Kidney (tissue), 22 donors: ENCODE measurements at places on chromosomes 16 and 17. TPM values are rescaled to one million over a fixed set of nuclear protein-coding genes. Genes with fewer than 3 reads are reported as not detected.
A peak's percentile ranks its signal among the peaks of the same experiment; 100 is the strongest.

DNA sequence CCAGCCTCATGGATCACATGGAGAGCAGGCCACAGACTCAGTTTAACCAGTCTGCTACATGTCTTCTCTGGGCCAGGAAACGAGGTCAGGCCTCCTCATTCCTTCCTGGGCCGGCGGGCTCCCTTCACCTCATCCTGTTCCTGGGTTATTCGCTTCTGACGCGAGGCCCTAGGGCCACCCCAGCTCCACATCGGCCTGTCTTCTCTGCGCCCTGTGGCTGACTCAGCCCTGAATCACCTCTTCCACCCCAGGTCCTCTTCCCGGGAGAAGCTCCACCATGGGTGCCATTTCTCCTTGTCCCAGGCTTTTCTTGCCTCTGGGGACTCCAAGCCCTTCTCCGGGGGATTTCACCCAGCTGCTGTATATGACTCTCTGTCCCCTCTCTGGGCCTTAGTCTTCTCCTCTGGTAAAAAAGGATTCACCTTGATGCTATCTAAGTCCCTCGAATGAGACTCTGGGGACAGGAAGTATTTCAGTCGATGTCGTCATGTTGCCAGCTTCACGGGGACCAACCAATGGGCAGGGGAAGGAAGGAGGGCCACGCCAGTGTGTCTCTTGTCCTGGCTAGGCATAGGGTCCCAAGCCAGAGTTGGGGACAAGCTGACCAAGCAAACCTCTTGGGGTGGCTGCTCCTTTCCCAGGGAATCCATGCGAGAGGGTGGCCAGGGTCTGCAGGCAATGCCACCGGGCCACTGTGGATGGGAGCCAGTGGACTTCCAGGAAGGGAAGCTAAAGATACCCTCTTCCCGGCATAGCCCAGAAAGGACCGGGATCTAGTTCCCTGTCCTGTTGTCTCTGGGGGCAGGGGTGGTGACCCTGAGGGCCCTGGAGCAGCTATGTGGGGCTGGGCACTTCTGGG, 58.7 kb downstream of the SOCS3 start:
- H3K4me1 ChIP-seq = no peaks in the 10 kb centered on the region
- H3K27me3 ChIP-seq = no peaks in the 10 kb centered on the region
- H3K27ac ChIP-seq = no peak overlapping the region
- no peak for DNase-seq
- H3K36me3 ChIP-seq = no peaks in the 10 kb centered on the region
- no peak overlapping the region for H3K4me3 ChIP-seq

DNA sequence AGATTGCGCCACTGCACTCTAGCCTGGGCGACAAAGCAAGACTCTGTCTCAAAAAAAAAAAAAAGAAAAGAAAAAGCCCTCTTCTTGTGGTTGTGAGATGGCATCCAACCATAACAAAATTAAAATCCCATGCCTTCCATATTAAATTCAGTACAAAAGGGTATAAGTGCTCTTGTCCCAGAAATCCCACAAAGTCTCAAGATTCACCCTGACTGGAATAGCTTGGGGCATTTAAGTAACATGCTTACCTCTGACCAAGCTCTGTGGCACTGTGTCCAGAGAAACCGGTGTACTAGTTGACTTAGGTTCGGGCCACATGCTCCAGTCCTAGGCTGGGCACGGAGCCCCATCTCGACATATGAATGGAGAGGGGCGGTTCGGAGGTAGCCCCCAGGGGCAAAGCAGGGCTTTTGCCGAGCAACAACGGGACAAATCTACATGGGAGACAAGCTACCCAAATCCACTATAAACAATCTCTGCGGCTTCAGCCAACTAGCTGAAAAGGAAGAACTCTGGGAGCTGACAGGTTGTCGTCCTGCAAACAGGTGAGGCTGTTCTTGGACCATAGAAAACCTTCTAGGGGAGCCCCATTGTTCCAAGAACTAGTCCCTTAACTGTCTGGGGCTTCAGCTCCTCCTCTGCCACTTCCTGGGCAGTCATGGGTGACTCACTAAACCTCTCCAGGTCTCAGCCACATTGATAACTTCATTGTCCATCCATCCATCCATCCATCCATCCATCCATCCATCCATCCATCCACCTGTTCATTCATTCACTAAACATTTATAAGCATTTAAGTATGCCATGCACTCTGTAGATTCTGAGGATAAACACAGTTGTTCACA, 10.3 kb upstream of the IL4R start:
- no peaks in the 10 kb centered on the region for H3K27me3 ChIP-seq
- no peaks in the 10 kb centered on the region for H3K36me3 ChIP-seq
- H3K4me1 ChIP-seq = no peaks in the 10 kb centered on the region
- no peak for DNase-seq
- no peak overlapping the region for H3K4me3 ChIP-seq

DNA sequence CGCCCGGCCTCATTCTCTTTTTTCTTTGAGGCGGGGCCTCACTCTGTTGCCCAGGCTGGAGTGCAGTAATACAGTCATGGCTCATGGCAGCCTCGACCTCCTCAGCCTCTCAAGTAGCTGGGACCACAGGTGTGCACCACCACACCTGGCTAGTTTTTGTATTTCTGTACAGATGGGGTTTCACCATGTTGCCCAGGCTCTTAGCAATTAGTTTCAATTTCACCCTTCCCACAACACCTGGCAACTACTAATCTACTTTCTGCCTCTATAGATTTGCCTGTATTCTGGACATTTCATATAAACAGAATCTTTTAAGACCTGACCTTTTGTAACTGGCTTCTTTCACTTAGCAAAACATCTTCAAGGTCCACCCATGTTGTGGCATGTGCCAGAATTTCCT, 8.0 kb upstream of the NT5M start:
- H3K36me3 ChIP-seq = no peaks in the 10 kb centered on the region
- no peak for DNase-seq
- H3K4me1 ChIP-seq = no peaks in the 10 kb centered on the region
- no peak overlapping the region for H3K4me3 ChIP-seq
- no peaks in the 10 kb centered on the region for H3K27me3 ChIP-seq
- H3K27ac ChIP-seq = no peak overlapping the region

DNA sequence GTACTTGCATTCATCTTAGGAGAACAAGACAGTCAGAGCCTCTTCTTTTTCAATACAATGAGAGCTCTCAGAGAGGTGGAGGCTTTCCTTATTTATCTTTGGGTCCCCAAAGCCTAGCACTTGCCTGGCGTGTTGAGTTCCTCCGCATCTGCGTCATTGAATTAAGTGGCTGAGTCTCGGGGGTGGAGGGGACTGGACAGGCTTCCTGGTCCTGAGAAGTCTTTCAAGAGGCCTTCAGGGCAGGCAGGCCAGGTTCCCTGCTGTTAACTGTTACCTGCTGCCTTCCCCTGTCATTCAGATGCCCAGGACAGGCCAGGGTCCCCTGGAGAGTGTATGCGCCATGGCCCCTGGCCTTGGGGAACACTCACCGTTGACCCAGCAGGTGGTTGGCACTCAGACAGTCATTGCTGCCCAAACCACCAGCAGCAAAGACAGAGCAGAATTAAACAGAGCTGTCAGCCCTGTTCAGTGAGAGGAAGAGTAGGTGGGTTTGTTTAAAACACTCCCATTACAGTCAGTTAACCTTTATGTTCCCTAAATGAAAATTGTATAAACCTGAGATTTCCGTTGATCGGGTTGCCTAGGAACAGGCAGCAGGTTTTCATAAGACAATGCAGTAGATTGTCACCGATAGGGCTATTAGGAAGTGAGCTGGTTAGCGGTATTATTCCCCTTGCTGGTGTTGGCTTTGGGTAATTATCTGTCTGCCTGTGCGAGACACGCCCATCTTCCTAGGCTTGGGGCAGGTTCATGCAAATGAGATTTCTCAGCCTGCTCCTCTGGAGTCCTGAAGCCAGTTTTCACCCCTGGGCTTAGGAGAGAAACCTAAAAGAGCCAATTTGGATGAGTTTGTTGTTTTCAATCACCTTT, 132.7 kb downstream of the CCDC182 start:
- no peak overlapping the region for H3K4me3 ChIP-seq
- H3K36me3 ChIP-seq = no peaks in the 10 kb centered on the region
- no peaks in the 10 kb centered on the region for H3K27me3 ChIP-seq
- peaks cover 7% of the 10 kb centered on the region for H3K4me1 ChIP-seq
- DNase-seq = peak; percentile 41

DNA sequence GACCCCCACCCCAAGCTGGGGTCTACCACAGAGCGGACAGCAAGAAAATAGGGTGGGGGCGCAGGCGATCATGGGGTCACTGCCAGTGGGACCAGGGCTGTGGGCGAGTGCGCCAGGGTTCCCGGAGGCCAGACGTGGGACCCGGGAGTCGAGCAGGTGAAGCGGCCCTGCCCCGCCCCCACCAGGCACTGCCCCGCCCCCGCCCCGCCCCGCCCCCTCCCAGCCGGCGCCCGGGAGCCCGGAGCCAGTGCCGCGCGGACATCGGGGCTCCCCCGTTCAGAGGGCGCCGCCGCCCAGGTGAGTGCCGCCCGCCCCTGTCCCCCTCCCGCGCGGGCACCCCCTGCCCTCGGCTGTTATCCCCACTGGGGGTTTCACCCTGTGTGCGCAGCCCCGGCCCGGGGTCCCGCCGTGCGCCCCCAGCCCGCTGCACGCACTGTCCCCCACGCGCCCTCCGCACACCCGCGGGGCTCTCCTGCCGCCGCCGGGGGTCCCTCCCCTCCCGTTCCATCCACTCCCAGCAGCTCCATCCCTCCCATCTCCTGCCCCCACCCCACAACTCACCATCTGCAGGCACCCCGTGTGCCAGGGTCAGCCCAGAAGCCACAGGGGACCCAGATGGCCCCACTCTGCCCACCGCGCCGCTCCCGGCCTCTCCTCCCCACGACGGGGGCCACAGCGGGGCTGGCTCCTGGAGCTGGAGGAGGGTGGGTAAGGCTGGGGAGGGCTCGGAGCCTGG, at the start of gene SSTR5:
Gene SSTR5 (plus strand): TSS at position 222 of the 736 bp plus-strand sequence. CDS start 6,122 bp downstream, outside the sequence.
- H3K36me3 ChIP-seq = no peaks in the 10 kb centered on the region
- no peak within 1 kb of the TSS for H3K27ac ChIP-seq
- no peak for DNase-seq

DNA sequence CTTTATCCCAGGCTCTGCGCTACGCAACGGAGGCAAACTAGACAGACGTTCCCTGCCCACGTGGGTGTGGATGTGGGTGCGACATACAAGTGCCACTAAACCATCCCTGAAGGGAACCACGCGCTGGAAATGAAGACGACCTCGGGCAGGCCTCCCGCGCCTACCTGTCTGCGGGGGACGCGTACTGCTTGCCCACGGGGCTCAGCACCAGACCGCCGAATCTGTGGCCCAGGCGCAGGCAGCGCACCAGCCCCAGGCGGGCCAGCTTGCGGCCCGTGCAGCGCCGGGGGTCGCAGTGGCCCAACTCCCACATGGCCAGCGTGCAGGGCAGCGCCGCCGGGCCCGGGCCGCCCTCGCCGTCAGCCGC, 480 bp downstream of the TSR3 start:
- H3K36me3 ChIP-seq = peaks cover 8% of the 10 kb centered on the region
- no peak overlapping the region for H3K27ac ChIP-seq
- H3K4me1 ChIP-seq = peaks cover 21% of the 10 kb centered on the region
- no peaks in the 10 kb centered on the region for H3K27me3 ChIP-seq
- DNase-seq = no peak

GRCh38 chr16:89378947-89379771, 111.2 kb downstream of the ANKRD11 start:
- peak; percentile 87 for DNase-seq
- no peaks in the 10 kb centered on the region for H3K27me3 ChIP-seq
- H3K27ac ChIP-seq = no peak overlapping the region
- peaks cover 20% of the 10 kb centered on the region for H3K4me1 ChIP-seq
- no peaks in the 10 kb centered on the region for H3K36me3 ChIP-seq
- H3K4me3 ChIP-seq = no peak overlapping the region

DNA sequence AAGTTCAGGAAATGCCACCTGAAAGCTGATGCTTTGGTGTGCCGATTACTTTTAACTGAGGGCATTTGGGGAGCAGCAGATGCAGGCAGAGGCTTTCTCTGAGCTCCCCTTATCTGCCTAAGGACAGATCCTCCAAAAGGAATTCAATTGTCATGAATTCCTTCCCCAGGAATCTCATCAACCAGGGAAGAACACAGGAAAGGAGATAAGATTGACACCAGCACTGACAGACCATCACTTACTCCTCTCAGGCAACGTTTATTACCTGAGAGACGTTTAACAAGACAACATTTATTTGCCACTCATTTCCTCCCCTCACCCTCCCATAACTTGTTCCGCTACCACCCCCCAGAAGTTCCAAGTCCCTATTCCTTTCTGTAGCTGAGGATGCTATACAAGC, 17.6 kb upstream of the CDRT4 start:
- H3K36me3 ChIP-seq = no peaks in the 10 kb centered on the region
- no peaks in the 10 kb centered on the region for H3K4me1 ChIP-seq
- H3K4me3 ChIP-seq = no peak overlapping the region

DNA sequence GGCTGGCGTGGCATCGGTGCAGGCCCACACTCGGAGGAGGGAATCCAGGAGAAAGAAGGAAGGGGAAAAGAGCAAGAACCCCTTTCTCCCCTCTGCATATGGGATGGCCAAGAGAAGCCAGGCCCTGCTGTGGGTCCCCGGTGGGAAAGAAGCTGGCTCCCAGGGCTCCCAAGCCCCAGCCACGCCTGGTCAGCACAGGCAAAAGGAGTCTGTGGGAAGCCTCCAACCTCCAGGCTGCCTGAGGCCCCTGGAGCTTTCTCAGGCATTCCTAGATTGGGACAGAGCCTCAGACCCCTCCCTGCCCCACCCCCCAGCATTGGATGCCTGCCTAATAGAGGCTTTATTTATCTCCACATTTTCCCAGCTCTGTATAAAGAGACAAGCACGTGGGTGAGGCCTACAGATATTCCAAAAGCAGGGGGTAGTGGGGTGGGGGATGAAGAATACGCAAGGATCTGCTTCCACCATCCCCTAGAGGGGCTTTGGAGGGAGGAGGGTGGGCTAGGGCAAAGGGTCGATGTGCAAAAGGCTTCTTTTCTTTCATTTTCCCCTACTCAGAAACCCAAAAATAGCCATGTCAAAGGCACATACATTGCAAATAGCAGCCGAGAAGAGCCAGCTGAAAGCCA, 56.4 kb downstream of the MPRIP start:
- peak; percentile 64 for DNase-seq
- H3K4me3 ChIP-seq = no peak overlapping the region
- H3K27me3 ChIP-seq = no peaks in the 10 kb centered on the region
- H3K4me1 ChIP-seq = peaks cover 41% of the 10 kb centered on the region

GRCh38 chr17:539766-540165, 174.9 kb downstream of the VPS53 start:
- H3K4me1 ChIP-seq = no peaks in the 10 kb centered on the region
- H3K4me3 ChIP-seq = no peak overlapping the region
- H3K27ac ChIP-seq = no peak overlapping the region
- DNase-seq = no peak

PRDM7 gene
- not detected for polyA plus RNA-seq

VTN gene
- polyA plus RNA-seq = 3.5 TPM

DNA sequence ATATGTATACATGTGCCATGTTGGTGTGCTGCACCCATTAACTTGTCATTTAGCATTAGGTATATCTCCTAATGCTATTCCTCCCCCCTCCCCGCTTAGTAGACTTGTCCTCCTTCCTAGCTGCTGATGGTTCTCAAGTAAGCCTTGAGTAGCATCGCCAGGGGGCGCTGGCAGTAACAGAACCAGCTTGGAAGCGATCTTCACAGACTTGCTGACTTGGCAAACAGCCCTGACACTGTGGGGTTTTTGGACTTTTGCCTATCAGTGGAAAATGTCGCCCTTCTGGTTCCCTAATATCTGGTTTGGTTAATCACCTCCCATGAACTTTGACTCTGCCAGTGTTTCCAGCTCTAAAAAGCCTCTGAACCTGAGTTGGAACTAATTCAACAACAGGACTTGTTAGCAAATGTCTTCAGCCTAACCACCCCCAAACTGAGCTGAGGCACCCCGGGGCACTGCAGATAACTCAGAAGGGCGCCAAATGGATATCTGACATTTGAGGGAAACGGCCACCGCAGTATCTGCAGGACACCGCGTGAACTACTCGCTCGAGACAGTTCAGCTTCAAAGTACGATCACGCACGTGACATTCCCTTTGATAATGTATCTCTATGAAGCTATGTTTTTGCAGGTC, 15.4 kb upstream of the SPATA32 start:
- peak overlapping the region; percentile 33 for H3K27ac ChIP-seq
- H3K36me3 ChIP-seq = peaks cover 14% of the 10 kb centered on the region
- peaks cover 5% of the 10 kb centered on the region for H3K4me1 ChIP-seq
- H3K4me3 ChIP-seq = no peak overlapping the region
- peak; percentile 96 for DNase-seq
